ENCODE measurements at places on chromosomes 7 and 10.

DNA sequence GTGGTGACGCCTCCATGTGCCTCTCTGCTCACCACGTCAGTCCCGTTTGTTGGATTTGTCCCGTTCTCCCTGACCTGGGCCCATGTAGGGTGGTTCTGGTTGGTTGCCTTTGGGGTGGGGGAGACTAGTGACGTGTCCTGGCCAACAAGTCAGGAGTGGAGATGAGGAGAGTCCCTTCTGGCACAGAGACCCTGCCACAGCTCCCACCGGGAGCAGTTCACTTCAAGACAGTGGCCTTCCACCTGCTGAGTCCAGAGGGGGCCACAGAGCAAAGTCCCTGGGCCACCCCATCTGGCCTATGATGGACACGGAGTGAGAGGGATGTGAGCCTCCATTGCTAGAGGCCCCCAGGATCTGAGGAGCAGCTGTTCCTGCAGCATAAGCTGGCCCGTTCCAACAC lies 405.6 kb downstream of the TCERG1L start:
- no peak for DNase-seq

DNA sequence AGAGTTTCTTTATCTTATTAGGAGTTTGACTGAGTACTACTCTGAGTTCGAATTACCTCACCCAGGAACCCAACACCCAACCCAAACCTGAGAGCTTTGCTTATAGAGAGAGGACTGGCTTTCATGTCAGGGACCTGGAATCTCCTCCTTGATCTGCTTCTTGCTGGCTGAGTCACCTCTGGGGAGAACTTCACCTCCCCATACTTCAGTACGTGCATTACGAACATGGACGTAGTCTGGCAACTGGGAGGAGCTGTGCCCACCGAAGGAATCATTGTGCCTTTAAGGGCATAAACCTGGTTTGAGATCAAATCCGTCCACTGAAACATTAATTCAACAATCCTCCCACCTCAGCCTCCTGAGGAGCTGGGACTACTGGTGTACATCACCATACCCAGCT lies 12.2 kb upstream of the PSAP start:
- DNase-seq, result no peak

DNA sequence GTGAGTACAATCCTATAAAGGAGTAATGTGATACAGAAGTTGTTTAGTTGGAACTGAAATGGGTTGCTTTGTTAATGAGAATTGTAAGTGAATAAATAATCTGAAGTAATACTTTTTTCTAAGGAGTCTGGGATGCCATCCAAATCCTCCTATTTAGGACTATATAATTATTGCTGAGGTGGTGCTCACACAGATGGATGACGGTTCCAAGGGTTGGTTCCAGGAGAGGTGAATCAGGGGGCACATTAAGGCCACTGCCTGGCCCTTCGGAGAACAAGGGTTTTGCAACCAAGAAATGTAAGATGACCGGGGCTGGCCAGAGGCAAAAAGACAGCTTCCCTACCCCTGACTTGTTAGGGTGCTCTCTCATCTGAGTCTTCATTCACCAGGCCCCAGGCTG lies 352.7 kb downstream of the PHTF2 start:
- DNase-seq, result no peak

- DNase-seq, result no peak
Measured at GRCh38 chr7:139034336-139034735, 1.5 kb downstream of the ZC3HAV1L start.

- no peak for DNase-seq
Measured at GRCh38 chr7:93026425-93026824, 91.4 kb downstream of the SAMD9 start.

DNA sequence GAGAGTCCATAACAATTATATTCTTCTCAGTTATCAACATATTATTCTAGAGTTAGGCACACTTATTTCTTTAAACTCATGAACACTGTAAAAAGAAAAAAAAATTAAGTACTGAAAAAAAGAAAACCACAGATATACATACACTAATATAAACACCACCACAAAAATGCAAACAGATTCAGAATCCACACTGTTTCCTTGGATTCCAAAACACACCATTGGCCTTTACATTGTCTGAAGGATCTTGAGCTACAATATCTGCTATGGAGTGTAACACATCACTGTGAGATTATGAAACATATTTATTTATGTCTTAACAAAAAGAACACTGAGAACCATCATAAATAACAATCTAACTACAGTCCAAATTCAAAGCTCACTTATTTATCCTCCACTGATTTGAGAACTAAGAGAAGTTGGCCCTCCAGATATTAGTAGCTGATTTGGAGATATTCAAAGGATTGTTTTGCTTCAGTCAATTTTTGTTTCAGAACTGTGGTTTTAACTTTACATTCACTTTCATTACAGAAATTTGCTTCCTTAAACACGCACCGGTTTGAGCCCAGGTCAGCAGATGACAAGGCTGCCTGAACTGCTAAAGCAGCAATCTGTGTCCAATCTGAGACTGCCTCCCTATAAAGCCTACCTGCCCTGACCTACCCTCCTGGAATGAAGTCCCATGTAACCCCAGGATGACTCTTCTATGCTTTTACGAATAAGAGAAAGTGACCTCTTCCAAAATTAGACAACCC lies 47.0 kb upstream of the CDK1 start:
- DNase-seq, result peak; percentile 9

GRCh38 chr10:120861178-120861855 lies 10.2 kb downstream of the WDR11 start:
- no peak for DNase-seq

- no peak for DNase-seq
Measured at GRCh38 chr10:126839094-126839761, 66.0 kb upstream of the DOCK1 start.

DNA sequence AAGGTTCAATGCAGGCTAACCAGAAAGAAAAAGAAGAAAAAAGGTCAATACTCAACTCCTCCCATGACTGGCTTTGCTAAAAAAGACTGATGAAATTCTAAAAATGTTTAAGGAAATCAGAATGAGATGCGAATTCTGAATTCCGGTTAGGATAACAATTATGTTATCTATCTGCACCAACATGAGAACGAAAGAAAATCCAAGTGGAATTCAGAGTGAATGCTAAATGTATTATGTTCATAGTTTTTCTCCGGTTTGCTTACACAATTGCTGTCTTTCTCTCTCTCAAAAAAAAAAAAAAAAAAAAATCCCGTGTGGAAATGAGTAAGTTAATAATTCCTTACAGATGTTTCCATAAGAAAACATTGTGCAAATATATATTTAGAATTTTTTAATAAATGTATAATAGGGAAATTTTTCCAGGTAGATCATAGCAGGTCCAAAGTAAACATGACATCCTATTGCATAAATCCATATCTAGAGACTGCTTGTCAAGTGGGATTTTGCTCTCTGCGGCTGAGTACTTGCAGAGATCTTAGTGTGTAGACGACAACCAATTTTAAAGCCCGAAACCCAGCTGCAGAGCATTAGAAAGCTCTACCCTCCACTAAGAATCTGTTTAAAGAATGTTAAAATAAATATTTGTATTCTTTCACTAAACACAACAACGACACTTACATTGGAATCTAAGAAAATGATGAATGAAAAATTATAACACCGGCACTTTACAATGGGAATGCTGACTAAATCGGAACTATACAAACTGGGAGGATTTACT lies 104.0 kb downstream of the JAZF1 start:
- DNase-seq, result no peak

DNA sequence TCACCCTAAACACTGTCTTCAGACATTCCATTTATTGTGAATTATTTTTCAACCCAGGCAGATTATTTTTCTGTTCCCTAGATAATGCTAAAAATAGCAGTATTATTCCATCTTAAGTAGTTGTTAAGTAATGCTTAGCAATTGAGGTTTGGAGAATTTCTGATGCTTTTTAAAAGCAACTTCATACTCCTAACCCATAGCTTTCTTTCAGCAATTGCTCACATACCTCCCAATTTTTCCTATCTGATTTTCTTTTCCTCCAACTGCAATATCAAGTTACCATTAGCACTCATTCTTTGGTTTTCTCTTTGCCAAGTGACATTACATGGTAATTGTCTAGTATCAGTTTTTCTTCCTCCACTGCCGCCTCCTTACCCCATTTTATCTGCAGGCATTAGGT lies 104.7 kb downstream of the GPR85 start:
- DNase-seq, result no peak
